ENCODE measurements at places on chromosomes 5 and 9.

GRCh38 chr5:158899792-158900191 lies 199.9 kb downstream of the EBF1 start:
- no peak for DNase-seq

- no peak for DNase-seq
These were observed 96.4 kb upstream of the NTRK2 start for GRCh38 chr9:84573083-84573482.

DNA sequence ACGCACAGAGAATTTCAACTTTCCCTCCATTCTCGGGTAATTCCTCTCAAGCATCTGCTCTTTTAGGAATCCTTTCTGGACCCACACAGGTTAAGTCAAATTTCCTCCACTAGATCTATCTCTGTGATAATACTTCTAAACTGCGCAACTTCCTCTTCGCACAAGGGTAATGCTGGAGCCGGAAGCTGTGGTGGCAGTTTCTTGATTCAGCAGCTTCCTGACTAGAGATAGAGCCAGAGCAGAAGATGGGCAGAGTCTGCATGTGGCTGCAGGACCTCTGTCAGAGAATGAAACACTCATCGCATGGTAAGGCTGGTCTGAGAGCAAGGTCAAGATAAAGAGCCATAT lies 11.1 kb upstream of the CDC42SE2 start:
- DNase-seq, result peak; percentile 63

DNA sequence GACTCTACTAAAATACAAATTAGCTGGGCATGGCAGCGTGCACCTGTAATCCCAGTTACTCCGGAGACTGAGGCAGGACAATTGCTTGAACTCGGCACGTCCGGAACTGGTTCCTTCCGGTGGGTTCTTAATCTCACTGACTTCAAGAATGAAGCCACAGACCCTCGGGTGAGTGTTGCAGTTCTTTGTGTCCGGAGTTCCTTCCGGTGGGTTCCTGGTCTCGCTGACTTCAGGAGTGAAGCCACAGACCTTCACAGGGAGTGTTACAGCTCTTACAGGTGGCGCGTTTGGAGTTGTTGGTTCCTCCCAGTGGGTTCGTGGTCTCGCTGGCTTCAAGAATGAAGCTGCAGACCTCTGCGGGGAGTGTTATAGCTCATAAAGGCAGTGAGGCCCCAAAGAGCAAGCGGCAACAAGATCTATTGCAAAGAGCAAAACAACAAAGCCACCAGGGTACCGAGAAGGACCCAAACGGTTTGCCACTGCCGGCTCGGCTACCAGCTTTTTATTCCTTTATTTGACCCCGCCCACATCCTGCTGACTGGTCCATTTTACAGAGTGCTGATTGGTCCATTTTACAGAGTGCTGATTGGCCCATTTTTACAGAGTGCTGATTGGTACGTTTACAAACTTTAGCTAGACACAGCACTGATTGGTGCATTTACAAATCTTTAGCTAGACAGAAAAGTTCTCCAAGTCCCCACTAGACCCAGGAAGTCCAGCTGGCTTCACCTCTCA lies 28.6 kb upstream of the SLC6A19 start:
- peak; percentile 7 for DNase-seq

DNA sequence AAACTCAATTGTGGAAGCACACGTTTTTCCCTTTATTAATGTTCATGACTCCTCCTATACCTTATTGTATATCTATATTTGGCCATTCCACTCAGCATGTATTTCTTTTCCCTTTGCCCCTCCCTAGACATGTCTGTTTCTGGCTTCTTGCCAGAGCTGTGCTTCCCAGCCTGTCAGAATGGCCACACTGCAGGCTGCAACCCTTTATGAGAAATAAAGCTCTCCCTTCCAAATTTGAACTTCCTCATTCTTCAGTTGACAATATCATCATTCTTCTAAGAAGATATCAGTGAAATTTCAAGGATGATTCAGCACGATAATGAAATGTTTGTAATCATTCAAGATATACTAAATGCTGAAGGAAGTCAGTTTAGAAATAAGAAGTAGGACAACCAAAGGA lies 107.6 kb upstream of the PRSS3 start:
- DNase-seq, result peak; percentile 5

DNA sequence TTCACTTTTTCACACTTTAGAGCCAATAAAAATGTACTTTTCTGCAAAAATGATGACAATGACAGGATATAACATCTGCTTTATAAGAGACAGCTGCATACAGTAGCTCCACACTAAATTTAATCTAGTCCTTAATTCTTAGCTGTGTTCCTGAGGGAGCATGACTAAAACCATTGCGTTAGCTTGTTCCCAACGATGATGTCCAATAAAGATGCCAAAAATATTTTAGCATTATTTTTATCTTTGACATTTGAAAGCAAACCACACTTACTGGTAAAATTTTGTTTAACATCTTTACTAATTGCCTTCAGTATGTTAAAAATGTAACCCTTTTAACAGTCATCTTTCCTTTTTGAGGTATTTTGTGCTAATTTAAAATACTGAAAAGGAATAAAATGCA lies 382.7 kb downstream of the CHSY3 start:
- DNase-seq, result no peak

- no peak for DNase-seq
These were observed 1151.8 kb downstream of the CDH12 start for GRCh38 chr5:21701317-21701716.

- peak; percentile 74 for DNase-seq
These were observed 524 bp downstream of the CYFIP2 start for GRCh38 chr5:157266286-157267007.

- no peak for DNase-seq
These were observed 39.5 kb upstream of the CFAP157 start for GRCh38 chr9:127667127-127667844.

GRCh38 chr5:43685252-43685950 lies 82.4 kb downstream of the NNT start:
- no peak for DNase-seq

- DNase-seq, result no peak
These were observed 69.0 kb upstream of the DAPK1 start for GRCh38 chr9:87428659-87429058.
